ENCODE measurements at places on chromosomes 12 and 14.

GRCh38 chr12:5746036-5746908 is 198.8 kb downstream of the ANO2 start:
- DNase-seq = no peak

- DNase-seq = no peak
Measured at GRCh38 chr14:72633551-72633950, 260.4 kb downstream of the DPF3 start.

DNA sequence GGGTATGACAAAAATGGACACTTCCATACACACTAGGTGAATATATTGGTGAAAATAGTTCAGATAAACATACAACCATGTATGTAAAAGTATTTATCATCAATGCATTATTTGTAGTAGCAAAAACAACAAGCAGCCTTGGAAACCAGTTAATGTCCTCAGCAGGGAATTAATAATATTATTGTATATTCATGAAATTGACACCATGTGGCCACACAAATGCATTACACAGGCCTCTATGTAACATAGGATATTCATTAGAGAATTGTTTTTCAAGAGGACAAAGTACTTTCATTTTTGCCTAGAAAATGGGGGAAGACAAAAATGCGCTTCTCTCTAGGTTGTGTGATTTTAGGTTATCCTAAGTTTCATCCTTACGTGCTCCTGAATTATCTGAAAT is 24.3 kb downstream of the SPRING1 start:
- no peak for DNase-seq

DNA sequence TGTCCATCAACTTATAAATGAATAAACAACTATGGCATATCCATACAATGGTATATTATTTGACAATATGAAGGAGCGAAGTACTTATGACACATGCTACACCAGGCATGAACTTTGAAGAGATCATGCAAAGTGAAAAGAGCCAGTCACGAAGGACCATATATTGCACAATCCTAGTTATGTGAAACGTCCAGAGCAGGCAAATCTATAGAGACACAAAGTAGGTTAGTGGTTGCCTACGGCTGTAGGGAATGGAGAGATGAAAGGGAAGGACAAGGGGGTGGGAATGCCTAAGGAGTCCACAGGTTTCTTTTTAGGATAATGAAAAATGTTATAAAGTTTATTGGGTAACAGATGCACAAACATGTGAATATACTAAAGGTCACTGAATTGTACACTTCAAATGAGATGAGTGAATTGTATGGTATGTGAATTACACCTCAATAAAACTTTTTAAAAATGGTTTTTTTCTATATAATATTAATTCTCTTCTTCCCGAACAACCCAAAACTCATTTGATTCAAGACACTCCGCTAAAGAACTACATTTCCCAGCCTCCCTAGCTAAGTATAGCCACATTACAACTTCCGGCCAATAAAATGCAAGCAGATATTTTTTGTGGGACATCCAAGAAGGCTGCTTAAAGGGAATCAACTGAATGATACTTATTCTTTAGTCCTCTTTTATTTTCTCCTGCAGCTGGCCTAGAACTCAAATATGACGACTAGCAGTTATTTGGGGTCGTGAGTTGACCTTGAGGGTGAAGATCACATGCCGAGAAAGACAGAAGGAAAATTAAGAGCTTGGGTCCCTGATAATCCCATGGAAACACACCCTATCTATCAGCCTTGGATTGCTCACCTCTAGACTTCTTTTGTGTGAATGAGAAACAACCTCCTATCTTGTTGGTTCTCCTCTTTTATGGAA is 187.2 kb downstream of the TTC8 start:
- no peak for DNase-seq

DNA sequence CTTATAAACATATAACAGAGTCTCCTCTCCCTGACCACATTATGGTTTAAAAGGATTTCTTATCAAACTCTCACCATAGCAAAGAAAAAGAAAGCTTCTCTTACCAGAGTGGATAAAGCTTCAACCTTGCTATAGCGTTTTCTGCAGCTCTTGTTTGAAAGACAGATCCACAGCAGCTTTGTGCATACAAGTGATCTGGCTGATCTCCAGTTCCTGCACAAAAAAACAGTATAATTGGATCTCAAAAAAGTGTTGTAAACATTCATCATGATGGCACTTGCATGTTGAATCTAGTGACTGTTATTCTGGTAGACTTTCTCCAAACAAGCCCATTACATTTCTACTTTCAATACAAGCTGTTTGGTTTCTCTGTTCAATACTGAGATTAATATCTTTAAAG is 178.9 kb upstream of the MGAT4C start:
- DNase-seq = no peak

DNA sequence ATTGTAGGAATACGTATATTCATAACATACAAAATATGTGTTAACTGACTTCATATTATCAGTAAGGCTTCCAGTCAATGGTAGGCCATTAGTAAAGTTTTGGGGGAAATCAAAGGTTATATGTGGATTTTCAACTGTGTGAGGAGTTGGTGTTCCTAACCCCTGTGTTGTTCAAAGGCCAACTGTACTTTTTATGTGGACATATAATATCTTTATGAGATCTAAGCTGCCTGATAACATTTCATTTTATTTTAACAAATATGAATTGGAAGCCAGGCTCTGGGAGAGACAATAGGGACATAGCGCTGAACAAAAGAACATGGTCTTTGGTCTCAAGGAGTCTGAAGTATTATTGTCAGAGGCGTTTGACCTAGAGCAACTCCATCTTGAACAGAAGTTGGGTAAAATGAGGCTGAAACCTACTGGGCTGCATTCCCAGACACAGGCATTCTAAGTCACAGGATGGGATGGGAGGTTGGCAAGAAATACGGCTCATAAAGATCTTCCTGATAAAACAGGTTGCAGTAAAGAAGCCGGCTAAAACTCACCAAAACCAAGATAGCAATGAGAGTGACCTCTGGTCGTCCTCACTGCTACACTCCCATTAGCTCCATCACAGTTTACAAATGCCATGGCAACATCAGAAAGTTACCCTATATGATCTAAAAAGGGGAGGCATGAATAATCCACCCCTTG is 147.2 kb downstream of the KSR2 start:
- DNase-seq = no peak

GRCh38 chr14:68075382-68076029 is 255.9 kb downstream of the RAD51B start:
- no peak for DNase-seq

DNA sequence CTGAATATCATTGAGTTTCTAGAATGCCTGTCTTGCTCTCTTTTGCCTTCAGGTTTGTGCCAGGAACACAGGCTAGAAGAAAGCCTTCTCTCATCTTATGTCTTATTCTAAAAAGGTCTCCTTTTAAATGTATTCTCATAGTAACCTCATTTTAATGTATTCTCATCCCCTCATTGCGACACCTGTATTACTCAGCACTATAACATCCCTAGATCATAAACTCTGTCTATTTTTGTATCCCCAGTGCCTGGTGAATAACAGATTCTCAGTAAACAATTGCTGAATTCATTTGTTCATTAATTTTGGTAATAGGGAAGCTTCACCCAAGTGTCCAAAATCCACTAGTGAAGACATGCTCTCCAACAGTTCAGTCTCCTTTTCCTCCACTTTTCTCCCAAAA is 8.8 kb upstream of the LRRK2 start:
- no peak for DNase-seq

GRCh38 chr14:61502459-61503093 is 181.2 kb downstream of the PRKCH start:
- DNase-seq = no peak

DNA sequence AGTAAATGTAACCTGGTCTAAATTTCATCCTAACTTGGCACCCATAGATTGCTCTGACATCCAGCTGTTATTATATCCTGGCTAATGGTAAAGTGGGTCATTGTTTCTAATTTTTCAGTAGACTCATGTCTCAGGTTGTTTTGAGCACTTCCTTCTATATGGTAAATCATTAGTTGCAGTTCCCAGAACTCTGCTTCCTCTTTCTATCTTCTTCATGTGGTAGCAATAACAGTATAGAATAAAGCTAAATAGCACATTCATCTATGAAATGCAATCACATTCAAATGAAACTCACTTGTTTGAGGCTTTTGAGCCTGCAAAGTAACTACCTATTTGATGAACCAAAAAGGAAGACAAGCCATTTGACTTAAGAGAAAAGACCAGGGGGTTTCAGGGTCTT is 65.1 kb upstream of the GZMB start:
- DNase-seq = no peak

DNA sequence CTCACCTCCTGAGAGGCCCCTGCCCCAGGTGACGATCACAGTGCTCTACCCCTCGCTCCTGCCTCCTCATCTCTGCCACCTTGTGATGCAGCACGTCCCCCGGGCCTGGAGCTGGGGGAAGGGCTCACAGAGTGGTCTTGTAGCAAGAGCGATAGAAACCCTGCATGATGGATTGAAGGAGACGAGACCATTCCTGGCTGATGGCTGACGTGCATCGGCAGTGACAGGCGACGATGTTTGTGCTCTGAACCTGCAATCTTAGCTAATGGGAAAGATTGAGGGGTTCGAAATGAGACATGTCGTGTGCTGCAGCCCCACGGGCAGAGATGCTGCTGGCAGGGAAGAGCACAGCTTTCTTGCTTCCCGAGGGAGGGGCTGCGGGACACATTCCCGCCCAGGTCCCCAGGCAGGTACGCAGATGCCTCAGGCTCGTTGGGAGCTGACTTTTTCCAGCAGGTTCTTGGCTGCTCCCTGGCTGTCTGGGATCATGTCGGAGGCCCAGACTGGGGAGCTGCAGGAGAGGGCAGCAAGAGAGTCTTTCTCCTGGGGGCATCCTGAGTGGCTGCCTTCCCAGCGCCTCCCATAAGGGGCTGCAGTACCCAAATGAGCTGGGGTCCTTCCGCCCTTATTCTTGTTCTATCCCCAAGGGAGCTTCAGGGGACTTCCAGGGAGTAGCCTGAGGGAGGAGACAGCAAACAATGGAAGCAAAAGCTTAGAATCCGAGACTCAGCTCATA is 38.7 kb upstream of the GPATCH2L start:
- no peak for DNase-seq

GRCh38 chr12:12267742-12268200 is 927 bp upstream of the LRP6 start:
- no peak for DNase-seq

- no peak for DNase-seq
Measured at GRCh38 chr12:95192271-95192670, 25.0 kb downstream of the FGD6 start.

GRCh38 chr12:3061059-3061458 is 16.1 kb upstream of the TSPAN9 start:
- DNase-seq = no peak

DNA sequence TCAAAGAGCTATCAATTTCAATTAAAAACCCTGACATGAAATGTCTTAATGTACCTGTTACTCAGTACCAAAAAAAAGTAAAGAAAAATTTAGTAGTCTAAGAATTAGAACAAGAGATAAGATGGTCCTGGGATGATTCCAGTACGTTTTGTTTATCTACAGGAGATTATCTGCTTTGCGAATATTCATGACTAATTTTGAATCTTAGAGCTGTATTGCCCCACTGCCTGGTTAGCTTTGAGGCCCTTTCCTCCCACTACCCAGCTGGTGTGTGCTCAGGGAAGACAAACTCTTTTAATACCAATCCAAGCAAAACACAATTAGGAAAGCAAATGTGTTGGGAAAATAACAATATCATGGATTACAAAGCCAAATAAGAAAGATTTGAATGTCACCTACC is 263.5 kb downstream of the FOXG1 start:
- no peak for DNase-seq

DNA sequence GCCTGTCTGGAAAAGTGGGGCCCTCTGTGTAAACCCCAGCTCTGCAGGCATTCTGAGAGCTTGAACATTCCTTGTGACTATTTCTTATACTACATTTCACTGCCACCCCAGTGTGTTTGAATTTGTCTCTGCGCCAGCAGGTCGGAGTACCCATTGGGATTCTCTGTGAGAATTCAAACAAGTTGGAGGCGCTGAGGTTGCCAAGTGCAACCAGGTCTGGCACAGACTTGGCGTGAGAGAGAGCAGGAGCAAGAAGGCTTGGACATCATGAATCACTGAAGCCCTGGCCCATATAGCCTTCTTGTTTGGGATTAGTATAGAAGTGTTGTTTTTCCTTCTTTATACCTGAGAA is 33.0 kb upstream of the ATP2A2 start:
- DNase-seq = no peak

DNA sequence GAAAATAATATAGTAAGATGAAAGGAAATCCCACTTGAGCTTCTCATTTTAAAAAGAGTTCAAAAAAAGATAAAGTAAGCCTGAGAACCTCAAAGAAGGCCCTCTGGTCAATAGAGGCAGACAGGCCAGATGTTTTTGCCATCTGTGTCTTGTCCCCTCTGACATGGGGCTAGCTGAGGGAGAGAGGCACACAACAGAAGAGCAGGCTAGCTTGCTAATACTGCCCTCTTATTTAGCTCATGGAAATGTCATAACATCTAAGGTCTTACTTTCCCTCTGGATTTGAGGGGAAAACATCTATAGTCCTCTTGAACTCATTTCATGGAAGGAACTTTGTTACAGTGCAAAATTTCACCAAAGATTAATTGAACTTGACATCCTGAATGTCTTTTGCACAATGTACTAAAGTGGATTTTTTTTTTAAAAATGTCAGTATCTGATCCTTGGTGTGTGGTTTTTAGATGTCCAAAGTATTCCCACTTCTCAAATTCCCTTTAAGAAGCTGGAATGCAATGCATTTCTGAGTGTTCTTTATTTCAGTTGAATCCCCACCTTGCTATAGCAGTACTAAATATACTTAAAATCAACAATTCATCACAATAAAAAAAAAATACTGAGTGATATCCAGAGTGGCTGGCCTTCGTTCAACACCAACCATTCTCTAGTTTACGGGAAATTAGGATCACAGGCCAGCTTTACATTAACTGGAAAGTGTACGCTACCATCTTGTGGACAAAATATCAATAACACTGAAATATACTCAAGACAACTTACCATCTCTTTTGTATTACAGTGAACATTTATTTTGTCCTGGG is 176.7 kb downstream of the PAH start:
- DNase-seq = no peak

DNA sequence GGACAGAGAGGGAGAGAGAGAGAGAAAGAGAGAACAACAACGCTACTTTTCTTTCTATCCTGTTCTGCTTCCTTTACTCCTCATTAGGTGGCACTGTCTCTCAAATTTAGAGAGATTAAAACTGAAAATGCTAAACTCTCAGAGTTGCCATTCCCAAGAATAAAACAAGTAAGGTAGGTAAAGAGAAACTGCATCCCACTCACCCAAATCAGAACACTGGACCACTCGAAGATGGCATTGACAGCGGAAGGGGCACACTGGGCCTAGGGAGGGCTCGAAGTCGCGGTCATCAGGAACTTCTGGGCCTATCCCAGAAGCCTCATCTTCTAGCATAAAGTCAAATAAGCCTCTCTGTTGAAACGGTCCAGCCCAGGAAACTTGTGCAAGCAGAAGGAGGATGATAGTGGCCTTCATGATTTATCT is 4.5 kb downstream of the DCN start:
- DNase-seq = no peak

- DNase-seq = no peak
Measured at GRCh38 chr12:50119387-50119786, 7.4 kb downstream of the COX14 start.

DNA sequence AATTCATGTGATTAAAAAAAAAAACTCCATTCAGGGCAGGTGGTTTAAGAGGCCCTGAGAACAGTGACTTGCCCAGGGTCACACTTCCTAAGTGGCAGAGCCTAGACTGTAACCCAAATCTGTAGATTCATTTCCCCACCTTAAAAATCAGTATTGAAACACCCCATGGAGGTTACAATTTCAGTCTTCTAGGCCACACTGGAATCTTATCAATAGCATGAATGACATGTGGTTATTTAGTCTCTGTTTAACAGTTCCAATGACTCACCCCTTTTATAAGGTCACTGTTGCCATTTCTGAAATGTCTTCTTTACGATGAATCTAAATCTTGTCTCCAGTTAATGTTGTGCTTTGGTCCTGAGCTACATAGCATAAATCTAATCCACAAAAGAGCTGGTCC is 262.3 kb upstream of the GRIP1 start:
- no peak for DNase-seq

Measured in CD4-positive, alpha-beta T cell treated with Interleukin-12 subunit alpha and Interleukin-12 subunit beta, for 1 hour (primary cell).